K562 (cell line): ENCODE measurements at places on chromosomes 12 and 14.

DNA sequence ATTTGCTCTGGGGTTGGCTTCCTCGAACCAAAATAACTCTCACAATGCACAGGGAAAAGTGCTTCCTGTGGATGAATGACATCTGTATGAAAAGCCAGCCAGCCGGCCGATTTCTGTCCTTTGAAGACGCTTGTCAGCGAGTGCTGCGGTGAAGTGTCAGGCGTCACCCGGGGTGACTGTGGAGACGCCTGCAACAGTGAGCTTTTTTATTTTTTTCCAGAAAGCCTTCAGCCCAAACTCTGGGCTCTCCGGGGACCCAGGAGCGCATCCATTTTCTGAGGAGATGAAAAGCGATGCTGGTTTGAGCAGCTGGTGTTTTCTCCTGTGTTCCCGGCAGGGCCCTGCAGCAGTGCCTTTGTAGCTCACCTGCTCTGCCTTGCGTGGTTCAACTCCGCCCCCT is 147.9 kb upstream of the MYL2 start:
- DNase-seq, result no peak

DNA sequence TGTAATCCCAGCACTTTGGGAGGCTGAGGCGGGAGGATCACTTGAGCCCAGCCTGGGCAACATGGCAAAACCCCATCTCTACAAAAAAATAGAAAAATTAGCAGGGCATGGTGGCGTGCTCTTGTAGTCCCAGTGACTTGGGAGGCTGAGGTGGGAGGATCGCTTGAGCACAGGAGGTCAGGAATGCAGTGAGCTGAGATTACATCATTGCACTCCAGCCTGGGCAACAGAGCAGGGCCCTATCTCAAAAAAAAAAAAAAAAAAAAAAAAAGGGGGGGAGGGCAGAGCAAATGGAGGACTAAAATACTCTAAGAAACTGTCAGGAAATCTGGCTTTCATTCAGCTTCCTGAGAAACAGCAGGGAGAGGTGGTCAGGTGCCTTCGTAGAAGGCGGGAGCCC is 31.7 kb upstream of the TSPAN9 start:
- DNase-seq, result no peak

DNA sequence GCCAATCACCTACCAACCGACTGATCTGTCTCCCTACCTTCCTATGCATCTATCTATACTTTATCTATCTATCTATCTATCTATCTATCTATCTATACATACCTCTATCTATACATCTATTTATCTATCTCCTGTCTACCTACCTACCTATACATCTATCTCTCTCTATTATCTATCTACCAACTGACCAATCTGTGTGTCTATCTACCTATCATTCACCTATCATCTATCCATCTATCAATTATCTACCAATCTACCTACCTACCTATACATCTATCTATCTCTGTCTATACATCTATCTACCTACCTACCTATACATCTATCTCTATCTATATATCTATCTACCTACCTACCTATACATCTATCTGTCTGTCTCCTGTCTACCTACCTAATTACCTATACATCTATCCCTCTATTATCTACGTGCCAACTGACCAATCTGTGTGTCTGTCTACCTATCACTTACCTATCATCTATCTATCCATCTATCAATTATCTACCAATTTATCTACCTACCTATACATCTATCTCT is 3.5 kb downstream of the DNAH10 start:
- no peak for DNase-seq

DNA sequence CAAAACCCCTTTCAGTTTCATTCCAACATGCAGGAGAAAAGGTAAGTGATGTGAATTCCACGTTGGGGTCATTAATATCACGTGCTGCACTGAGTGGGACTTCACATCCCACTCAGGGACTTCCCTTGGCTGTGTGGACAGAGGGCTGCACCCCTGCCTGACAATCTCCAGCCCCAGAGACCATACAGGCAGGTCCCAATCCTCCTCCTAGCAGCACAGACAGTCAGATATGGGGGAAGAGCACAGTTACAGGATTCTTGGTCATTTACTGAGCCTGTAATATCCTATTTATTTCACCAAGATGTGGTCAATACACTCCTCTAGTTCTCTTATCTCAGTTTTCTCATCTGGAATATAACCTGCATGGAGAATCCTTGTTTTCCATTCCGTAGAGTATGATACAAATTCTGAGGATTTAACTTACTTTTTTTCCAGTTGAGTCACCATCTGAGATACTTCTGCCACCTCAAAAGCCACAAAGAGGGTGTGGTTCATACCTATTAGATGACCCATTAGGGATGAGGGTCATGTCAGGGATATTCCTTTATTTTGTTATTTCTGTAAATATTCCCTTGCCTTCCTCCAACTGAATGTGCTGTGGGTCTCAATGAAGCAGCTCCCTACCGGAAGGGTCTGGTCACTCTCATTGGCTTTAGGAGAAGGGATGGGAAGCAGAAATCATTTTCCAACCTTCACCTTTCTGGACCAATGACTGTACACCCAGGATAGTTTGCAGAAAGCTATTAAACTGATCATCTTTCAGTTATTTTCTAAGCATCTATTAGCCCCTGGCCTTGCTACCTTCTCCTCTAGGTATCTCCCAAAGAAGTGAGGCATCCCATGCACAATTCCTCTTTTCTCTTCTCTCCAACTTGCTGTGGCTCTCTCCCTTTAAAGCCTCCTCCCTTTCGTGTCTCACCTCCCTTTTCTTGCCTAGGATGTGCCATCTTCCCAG is 43.0 kb upstream of the NTF3 start:
- DNase-seq, result no peak

GRCh38 chr12:67426067-67426466 is 156.9 kb downstream of the CAND1 start:
- no peak for DNase-seq

DNA sequence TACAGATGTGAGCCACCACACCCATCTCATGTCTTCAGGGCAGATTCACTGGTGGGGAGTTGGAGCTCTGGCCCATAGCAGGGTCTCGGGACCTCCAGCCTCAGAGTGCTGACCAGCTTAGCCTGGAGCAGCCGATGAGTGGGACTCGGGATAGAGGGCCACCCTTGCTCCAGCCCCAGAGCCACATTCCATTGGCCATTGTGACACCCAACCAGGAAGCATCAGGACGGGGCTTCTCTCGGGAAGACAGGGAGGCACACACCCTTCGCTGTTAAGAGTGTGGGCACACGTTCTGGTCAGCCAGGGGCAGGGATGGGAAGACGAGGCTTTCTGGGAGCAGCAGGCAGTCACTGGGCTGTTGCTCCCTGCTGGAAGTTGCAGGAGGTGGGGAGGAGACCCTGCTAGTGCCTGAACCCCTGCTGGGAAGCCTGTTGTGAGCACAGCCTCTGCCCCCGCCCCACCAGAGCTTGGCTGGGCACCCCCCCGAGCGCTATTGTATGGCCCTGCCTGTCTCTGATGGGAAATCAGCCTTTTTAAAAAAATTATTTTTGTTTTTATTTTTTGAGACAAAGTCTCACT is 1.6 kb downstream of the ADGRD1 start:
- DNase-seq, result no peak

- DNase-seq, result no peak
Measured at GRCh38 chr14:101215927-101216326, 312.4 kb upstream of the RTL1 start.
